ENCODE measurements at places on chromosomes 2 and 18.
A peak's percentile ranks its signal among the peaks of the same experiment; 100 is the strongest.

DNA sequence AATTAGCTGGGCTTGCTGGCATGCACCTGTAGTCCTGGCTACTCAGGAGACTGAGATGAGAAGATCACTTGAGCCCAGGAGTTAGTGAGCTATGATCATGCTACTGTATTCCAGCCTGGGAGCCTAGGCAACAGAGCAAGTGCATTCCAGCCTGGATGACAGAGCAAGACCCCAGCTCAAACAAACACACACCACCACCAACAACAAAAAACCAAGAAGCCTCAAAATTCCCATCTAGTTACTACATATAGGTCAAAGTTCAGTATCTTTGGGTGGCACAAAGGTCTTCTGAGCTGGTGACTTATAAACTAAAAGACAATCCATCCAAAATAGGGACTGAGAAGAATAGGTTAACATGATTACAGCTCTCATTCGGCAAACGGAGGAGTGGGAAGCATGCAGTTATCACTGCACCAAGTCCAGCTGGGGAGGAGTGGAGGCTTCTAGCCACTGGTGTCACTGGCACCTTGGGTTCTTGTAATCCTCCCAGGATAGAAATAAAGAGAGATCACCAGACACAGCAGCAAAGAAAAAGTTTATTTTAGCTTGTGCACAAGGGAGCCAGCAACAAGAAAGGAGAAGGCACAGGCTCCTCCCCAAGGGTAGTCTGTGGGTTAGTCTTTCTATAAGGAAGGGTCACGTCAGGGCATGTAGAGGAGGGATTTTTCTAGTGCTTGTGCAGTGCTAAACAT, 57.4 kb downstream of the SH2D6 start:
- DNase-seq = no peak

- DNase-seq = peak; percentile 63
Observed at GRCh38 chr2:151051574-151052220, 210.0 kb downstream of the RBM43 start.

GRCh38 chr18:59263661-59264060, 9.6 kb downstream of the RAX start:
- no peak for DNase-seq

- no peak for DNase-seq
Observed at GRCh38 chr2:153068052-153068451, 349.6 kb downstream of the ARL6IP6 start.

DNA sequence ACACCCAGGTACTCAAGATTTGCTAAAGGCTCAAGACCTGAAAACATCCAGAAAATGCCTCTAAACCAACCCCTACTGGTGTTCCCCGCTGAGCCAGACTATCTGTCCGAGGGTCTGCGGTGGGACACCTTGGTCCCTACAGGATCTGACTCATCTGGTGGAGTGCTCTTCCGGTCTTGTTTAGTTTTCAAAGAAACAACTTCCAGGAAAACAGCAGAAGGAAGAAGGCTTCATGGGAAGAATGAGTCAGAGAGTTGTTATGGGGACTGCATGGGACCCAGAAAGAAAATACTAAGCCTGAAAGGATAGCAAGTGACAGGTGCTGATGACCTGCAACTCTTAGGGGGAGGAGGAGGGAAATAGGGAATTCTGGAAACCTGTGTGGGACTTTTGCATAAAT, 41.3 kb downstream of the ZFP36L2 start:
- DNase-seq = peak; percentile 47

DNA sequence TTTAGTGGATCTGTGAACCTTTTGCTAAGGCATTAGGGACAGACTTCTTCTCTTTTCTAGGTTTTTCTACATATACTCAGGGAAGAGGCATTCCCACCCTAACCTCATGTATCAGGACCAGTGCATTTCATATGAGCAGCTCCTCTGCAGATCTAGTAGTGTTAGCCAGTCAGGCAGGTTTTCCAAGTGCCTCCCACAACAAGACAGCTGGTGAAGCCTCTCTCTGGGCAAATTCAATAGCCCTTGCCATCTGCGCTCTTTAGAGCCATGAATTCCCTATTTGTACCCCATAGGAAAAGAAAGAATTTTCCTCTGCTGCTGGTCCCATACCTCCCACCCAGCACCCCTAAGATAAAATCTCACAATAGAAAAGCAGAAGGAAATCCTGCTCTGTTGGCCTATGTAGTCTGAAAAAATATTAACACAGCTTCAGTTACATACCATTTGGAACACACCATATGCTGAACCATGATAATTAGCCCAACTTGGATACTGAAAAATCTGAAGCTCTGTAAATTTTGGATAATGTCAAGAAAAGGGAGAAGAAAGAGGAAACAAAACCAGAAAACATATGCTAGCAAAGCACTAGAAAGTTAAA, 1354.6 kb upstream of the NRXN1 start:
- no peak for DNase-seq

GRCh38 chr2:162586311-162586710, 242.4 kb downstream of the GCA start:
- no peak for DNase-seq

GRCh38 chr2:120879431-120880295, 144.0 kb downstream of the GLI2 start:
- DNase-seq = no peak

- DNase-seq = peak; percentile 90
Observed at GRCh38 chr2:7812231-7812995, 869.4 kb upstream of the ID2 start.

GRCh38 chr2:185664384-185664783, 74.2 kb upstream of the FSIP2 start:
- DNase-seq = no peak

DNA sequence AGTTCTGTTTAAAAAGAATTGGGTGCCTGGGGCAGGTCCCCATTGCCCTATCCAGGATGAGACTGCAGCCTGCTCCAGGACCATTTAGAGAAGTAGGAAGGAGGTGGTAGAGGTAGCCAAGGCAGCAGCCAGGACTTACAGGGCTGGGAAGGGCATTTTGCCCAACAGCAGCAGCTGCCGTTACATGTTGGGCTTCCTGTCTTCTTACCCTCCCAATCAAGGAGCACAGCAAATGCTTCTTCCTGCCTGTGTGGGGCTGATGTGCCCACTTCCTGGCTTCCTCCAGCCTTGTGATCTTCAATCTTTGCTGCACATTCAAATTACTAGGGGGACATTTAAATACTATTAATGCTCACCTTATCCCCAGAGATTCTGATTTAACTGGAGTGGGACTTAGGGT, 112.0 kb downstream of the QPCT start:
- peak; percentile 80 for DNase-seq

- no peak for DNase-seq
Observed at GRCh38 chr18:46401486-46402070, 255.4 kb downstream of the LOXHD1 start.

- DNase-seq = peak; percentile 90
Observed at GRCh38 chr2:46097714-46098480, 199.3 kb upstream of the EPAS1 start.

DNA sequence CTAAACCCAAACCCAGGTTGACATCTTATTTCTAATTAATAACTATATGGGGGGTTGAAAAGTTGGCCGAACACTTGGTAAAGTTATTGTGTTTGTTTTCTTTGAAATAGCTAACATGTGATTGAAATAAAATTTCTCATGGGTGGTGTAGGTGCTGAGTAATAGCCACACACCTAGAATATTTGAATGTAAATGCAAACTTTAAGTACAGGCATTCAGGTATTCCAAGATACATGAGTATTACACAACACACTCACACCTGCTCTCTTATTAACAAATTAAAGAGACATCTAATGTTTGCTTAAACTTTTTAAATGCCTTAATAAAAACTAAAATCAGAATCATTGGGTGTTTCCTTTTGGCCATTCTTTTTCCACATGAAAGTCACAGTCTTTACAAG, 165.5 kb downstream of the EHBP1 start:
- no peak for DNase-seq

DNA sequence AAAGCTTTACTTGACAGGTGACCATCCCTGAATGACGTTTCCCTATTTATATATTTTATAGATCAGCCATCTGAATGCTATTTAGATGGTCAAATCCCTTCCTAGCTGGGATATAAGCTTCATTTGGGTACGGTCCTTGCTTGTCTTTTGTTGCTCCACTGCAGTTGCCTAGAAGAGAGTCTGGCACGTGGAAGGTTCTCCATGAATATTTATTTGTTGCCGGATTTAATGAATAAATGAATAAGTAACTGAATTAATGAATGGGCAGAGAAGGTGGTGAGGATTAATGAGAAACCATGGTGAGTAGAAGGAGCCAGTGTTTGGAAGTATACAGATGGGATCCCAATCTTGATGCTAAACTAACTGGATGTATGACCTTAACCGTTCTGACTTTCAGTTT, 222.1 kb downstream of the LPIN1 start:
- no peak for DNase-seq

GRCh38 chr2:74578408-74578807, 23.9 kb downstream of the DOK1 start:
- DNase-seq = no peak

DNA sequence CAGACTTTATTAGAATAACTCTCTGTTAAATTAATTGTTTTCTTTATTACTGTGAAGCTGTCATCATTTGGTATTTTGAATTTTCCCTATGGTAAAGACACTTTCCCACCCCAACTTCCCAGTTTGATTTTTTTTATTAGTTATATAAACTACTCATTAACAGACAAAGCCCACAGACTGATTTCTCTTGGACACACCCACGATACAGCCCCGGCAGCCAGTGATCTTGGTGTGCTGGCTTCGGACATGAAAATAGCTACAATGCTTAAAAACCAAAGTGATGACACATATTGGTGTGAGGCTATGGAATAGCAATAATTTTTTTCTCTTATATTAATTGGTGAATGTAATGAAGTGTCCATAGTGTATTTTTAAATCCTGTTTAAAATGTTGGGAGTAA, 225.4 kb upstream of the SIX3 start:
- peak; percentile 54 for DNase-seq

GRCh38 chr18:73715210-73715670, 432.4 kb downstream of the FBXO15 start:
- no peak for DNase-seq

GRCh38 chr2:32976409-32977063, 29.8 kb downstream of the LTBP1 start:
- no peak for DNase-seq

- DNase-seq = no peak
Observed at GRCh38 chr2:75186821-75187220, 12.5 kb downstream of the TACR1 start.

DNA sequence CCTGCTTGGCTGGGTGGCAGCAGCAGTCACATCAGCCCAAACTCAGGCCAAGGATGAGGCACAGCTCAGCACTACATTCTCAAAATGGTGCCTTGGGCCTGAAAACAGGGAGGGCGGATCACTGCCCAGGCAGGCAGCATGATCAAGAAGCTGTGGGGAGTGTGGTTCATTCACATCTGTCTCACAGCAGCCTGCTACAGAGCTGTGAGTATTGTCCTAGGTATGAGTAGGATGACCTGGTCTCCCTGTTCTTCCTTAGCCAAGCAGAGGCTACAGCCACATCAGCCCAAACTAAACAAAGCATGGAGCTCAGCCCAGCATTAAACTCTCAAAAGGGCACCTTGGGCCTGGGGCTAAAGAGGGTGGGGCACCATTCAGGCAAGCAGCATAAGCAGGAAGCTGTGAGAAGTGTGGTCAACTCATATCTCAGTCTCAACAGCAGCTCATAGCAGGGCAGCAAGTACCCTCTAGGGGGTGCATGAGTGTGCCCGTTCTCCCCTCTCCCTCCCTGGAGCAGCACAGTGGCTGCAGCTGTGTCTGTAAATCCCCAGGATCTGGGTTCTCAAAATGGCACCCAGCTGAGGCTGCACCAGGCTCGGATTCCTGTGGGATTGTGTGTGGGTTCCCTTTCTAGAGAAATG, 139.6 kb downstream of the TRABD2A start:
- peak; percentile 42 for DNase-seq

DNA sequence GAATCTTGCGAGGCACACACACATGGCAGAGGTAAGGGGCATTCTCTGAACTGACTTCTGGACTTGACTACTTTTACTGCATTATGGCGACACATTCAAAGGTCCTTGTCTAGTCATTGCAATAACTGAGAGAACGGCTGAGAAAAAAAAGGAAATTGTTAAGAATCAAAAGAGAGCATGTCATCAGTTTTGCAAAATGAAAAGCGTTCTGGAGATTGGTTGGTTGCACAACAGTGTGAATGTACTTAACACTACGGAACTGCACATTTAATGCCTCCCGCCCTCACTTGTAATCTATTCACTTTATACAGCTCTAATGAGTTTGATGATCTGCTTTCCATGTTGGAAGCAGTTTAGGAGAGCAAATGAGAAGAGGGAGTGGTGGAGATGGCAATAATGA, 68.5 kb upstream of the NFU1 start:
- no peak for DNase-seq

- DNase-seq = no peak
Observed at GRCh38 chr2:181723731-181724130, 43.4 kb upstream of the NEUROD1 start.

DNA sequence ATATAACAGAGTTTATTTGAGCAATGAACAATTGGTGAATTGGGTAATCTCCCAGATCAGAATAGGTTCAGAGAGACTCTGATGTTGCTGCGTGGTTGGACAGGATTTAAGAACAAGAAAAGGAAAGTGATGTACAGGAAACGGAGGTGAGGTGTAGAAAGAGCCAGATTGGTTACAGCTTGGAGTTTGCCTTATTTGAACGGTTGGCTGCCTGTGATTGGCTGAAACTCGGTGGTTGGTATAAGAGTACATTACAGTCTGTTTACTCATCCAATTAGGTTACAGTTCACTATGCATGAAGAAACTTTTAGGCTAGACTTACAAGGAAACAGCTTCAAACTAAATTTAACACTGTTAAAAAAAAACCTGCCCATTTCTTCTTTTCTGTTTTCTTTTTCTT, 68.0 kb upstream of the CABLES1 start:
- peak; percentile 15 for DNase-seq

DNA sequence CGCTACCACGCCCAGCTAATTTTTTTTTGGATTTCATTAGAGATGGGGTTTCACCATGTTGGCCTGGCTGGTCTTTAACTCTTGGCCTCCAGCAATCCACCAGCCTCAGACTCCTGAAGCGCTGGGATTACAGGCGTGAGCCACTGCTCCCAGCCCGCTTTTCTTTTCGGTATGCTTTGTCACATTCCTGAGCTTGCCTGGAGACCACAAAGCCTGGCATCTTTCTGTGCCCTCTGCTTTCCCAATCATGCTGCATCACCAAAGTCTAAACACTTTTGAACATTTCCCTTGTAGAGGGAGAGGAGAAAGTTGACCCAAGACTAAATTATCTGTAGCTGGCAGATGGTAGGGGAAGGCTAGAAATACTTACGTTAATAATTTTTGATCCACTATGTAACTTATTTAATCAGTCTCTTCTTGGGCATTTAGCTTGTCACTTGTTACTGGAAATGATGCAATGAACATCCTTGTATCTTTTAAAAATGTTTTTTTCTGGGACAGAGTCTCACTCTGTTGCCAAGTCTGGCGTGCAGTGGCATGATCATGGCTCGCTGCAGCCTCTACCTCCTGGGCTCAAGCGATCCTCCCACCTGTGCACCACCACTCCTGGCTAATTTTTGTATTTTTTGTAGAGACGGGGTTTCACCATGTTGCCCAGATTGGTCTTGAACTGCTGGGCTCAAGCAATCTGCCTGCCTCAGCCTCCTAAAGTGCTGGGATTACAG, 2.7 kb upstream of the NPC1 start:
- DNase-seq = peak; percentile 85

GRCh38 chr2:229835596-229836283, 86.1 kb downstream of the TRIP12 start:
- DNase-seq = peak; percentile 32

GRCh38 chr2:143321994-143322393, 192.8 kb downstream of the ARHGAP15 start:
- peak; percentile 1 for DNase-seq

- no peak for DNase-seq
Observed at GRCh38 chr2:128801576-128801975, 482.9 kb upstream of the HS6ST1 start.

Data from LHCN-M2 (cell line).